ENCODE measurements at places on chromosomes 13 and 19.

GRCh38 chr19:14385492-14385891 lies 4.2 kb downstream of the ADGRE5 start:
- no peak for DNase-seq

DNA sequence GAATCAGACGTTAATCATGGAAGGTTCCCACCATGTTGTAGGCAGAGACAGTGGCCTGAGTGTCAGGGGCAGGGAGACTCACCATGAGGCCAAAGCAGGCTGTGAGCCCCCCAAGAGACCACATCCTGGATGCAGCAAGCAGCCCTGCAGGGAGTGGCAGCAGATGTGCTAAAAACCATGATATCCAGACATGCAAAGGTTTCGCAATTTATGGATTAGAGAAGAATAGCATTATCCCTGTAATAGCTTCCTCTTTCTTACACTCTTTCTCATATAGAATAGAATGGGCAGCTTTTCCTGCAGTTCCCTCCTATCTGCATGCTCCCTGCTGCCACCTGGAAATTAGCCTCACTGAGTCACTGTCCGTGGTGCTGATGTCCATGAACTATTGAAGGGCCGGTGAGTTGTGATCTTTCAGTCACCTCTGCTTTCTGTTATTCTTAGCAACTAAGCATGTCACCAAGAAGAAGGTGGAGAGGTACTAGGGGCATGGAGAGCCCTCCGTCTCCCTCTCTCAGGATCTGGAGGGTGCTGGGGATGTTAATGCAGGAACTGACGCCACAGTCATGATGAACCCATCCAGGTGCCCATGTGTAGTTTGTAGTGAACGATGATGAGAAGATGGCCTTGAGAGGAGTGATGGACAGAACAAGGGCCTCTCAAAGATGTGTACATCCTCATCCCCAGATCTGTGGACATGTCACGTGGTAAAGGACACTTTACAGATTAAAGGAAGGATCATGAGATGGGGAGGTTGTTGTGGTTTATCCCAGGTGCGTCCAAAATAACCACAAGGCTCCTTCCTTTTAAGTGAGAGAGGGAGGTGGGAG lies 9.9 kb downstream of the CEACAM4 start:
- DNase-seq, result peak; percentile 3

- DNase-seq, result no peak
Observed at GRCh38 chr13:79861731-79862130, 380.8 kb downstream of the NDFIP2 start.

DNA sequence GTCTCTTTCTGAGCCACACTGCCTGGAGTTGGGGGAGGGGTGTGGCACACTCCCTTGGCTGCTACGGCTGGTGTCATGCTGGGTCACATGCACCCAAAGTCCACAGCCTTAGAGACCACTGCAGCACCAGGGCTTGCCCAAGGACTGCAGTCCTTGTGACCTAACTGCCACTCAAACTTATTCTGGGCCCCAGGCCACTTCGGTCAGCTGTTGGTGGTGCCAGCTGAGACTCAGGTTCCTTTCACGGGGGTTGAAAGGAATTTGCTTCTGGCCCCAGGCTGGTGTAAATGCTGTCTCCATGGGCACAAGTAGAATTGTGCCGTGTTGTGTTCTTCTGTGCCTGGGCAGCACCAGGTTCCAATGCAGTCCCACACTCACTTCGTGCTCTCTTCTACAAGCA lies 9.5 kb upstream of the VN1R1 start:
- DNase-seq, result no peak

- no peak for DNase-seq
Observed at GRCh38 chr19:11699931-11700794, 38.6 kb downstream of the ZNF823 start.

- DNase-seq, result no peak
Observed at GRCh38 chr19:30312582-30313352, 59.4 kb upstream of the ZNF536 start.

- DNase-seq, result no peak
Observed at GRCh38 chr13:44388427-44389059, 14.9 kb downstream of the SERP2 start.

DNA sequence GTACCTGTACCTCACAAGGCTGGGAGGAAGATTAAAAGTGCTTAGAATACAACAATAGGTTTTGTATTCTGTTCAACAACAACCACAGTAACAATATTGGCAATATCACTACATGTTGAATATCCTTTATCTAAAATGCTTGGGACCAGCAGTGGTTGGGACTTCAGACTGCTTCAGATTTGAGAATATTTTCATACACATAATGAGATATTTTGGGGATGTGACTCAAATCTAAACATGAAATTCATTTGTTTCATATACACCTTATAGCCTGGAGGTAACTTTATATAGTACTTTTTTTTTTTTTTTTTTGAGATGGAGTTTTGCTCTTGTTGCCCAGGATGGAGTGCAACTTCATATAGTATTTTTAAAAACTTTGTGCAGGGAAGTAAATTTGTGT lies 73.9 kb downstream of the USP12 start:
- no peak for DNase-seq

GRCh38 chr13:31094331-31095015 lies 67.2 kb downstream of the HSPH1 start:
- no peak for DNase-seq

- no peak for DNase-seq
Observed at GRCh38 chr19:1173159-1173844, 766 bp downstream of the SBNO2 start.

DNA sequence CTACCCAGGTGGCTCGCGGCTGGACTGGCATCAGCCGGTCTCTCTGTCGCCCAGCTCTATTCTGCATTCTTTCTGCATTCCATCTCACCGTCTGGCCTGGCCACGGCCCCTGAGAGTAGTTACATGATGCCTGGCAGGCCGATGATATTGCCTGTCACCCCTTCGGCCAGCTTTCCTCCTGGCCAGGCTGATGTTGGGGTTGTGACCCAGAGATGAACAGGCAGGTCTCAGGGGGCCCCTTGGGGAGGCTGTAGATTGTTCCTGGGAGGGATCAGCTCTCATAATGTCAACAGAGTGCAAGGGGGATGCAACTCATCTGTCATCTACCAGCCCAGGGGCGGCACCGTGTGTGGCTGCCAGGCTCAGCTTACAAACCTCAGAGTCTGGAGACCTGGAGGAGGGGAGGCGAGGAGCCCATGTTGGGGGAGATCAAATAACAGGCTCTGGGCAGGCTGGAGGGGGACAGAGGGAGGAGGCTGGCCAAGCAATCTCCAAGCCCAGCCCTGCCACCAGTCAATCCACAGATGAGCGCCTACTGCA lies 13.6 kb upstream of the FBXO17 start:
- no peak for DNase-seq

GRCh38 chr19:33627962-33628839 lies 6.4 kb downstream of the CHST8 start:
- no peak for DNase-seq

- no peak for DNase-seq
Observed at GRCh38 chr13:39935155-39935554, 279.7 kb downstream of the COG6 start.

DNA sequence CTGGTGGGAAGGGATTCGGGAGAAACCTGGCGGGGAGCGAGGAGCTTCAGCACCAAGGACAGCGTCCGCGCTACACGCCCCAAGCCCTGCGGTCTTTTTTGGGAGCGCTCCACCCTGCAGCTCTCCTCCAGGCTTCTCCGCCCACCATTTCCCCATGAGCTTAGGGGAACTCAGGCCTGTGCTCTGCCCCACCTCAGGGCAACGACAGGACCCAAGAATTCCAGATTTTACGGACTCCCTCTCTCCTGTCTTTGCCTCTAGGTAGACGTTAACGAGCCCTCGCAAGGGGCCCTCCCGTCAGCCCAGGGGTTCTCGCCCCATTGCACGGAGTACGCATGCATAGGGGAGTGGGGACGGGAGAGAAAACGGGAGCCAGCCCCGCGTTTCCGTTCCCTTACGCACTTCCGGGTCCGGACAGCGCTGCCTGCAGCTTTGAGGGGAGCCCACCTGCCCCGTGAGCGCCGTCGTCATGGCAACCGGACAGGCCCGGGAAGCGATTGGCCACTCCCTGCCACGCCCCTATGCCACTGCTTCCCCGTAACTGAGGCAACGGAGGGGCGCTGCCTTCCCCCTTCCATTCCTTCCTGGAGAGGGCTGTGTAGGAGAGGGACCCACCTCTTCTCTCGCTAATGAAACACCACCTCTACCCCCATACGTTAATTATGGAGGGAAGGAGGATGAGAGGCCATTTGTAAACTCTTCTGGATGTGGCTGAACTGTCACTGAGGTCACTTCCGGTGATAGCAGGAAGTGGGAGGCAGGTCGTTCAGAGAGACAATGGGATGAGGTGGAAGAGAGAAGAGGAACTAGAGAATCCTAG lies 20.8 kb downstream of the NOVA2 start:
- peak; percentile 65 for DNase-seq

DNA sequence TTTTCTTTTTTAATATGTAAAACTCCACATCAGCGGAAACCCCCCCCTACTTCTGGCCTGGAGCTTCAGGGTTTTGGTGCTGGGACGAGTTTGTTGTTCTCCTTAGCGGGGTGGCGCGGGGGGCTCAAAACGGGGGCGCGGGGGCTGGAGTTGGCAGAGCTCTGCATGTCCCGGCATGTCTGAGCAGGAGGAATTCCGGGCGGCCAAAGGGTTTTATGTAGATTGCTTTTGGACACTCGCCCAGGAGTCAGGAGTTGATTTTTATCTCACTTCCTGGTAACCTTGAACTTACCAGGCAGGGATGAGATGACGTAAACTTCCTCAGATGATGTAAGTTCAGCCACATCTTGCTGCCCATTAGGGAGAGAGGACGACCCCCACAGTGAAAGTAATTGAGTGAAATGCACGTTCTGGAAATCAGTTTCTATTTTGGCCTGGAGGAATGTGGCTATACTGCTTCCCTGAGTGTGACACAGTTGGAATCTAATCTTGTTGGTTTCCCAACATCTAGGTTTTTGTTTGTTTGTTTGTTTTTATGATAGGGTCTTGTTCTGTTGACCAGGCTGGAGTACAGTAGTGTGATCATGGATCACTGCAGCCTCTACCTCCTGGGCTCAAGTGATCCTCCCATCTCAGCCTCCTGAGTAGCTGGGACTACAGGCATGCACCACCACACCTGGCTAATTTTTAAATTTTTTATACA lies 21.0 kb upstream of the GDF15 start:
- peak; percentile 68 for DNase-seq

- DNase-seq, result no peak
Observed at GRCh38 chr19:42285988-42286348, 16.0 kb upstream of the PRR19 start.

GRCh38 chr13:80363890-80364503 lies 23.1 kb upstream of the SPRY2 start:
- DNase-seq, result no peak

GRCh38 chr13:74229242-74229641 lies 95.0 kb upstream of the KLF12 start:
- DNase-seq, result no peak

- no peak for DNase-seq
Observed at GRCh38 chr13:105660561-105660960, 874.9 kb downstream of the EFNB2 start.

GRCh38 chr19:4059891-4060620 lies 6.6 kb downstream of the ZBTB7A start:
- no peak for DNase-seq

- DNase-seq, result no peak
Observed at GRCh38 chr13:46605825-46606554, 53.0 kb downstream of the LRCH1 start.

GRCh38 chr13:31530922-31531321 lies 208.4 kb upstream of the RXFP2 start:
- no peak for DNase-seq

DNA sequence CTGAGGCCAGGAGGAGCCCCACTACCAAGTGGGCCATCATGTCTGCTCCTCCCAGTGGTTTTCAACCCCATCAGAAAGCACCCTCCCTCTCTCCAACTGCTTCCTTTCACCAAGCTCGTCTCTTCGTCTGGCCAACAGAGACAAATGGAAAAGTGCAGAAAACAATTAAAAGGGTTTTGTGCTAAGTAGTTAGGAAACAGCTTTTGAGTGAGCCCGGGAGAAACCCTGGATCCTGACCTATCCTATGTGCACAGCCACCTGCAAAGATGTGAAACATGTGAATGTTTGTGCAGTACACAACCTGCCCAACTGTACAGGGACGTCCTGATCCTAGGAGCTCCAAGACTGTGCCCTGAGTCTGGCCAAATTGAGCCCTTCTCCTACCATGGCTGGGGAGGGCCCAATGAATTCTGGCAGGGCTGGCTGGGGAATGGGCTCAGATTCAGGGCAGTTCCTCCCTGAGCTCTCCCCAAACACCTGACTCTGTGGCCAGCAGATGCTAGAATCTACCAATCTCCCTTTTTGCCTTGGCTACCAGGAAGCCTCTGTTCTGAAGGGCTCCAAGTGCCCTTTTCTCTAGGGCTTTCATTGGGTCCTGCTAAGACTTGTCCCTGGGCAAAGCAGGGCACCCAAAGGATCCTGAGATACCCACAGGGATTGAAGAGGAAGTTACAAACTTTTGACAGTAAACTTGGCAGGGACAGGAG lies 7.9 kb downstream of the TLE5 start:
- no peak for DNase-seq

DNA sequence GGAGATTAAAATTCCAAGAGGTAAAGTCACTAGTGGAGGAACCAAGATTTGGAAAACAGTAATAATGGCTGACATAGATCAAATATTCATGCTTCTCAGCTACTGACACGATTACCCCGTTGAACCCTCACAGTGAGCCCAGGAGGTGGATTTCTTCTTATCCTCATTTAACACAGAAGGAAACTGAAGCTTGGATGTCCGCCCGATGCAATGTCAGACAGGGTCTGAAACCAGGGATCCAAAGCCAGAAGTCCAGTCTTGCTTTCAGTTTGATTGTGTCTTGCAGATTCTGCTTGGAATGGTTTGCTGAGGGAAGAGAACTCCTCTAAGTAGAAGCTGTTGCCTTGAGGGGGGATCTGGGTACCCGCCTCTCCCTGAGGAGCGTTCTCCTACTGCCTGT lies 404.7 kb downstream of the KCNRG start:
- no peak for DNase-seq

- no peak for DNase-seq
Observed at GRCh38 chr13:100212904-100213553, 124.1 kb downstream of the PCCA start.

- DNase-seq, result no peak
Observed at GRCh38 chr13:65600702-65601101, 1629.4 kb downstream of the PCDH9 start.

DNA sequence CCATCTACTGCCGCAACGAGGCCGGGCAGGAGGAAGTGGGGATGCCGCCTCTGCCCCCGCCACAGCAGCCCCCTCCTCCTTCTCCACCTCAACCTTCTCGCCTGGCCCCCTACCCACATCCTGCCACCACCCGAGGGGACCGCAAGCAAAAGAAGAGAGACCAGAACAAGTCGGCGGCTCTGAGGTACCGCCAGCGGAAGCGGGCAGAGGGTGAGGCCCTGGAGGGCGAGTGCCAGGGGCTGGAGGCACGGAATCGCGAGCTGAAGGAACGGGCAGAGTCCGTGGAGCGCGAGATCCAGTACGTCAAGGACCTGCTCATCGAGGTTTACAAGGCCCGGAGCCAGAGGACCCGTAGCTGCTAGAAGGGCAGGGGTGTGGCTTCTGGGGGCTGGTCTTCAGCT lies 3.4 kb upstream of the NUP62 start:
- DNase-seq, result no peak

All from NT2/D1 (cell line).